ENCODE measurements at places on chromosomes 7 and 10.

GRCh38 chr7:99739699-99740572 lies 4.9 kb upstream of the CYP3A7 start:
- DNase-seq: no peak

- DNase-seq: no peak
Measured at GRCh38 chr10:8417631-8418030, 363.1 kb downstream of the GATA3 start.

DNA sequence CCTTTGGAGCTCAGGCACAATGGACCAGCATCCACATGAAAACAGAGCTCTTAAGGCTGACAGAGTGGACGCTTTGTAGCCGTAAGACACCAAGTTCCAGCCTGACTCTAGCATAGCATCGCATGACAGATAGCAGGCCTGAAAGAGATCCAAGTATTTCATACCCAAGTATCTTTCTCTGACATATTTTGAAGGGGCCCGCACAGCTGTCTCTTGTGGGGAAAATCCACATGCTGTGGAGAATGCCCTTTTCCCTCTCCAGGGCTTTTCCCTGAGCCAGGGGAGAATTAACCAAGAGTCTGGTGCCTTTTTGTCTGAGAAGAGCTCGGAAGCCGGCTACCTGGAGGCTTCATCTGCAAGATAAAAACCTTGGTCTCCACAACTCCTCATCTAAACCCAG lies 51.0 kb downstream of the CFAP46 start:
- no peak for DNase-seq

DNA sequence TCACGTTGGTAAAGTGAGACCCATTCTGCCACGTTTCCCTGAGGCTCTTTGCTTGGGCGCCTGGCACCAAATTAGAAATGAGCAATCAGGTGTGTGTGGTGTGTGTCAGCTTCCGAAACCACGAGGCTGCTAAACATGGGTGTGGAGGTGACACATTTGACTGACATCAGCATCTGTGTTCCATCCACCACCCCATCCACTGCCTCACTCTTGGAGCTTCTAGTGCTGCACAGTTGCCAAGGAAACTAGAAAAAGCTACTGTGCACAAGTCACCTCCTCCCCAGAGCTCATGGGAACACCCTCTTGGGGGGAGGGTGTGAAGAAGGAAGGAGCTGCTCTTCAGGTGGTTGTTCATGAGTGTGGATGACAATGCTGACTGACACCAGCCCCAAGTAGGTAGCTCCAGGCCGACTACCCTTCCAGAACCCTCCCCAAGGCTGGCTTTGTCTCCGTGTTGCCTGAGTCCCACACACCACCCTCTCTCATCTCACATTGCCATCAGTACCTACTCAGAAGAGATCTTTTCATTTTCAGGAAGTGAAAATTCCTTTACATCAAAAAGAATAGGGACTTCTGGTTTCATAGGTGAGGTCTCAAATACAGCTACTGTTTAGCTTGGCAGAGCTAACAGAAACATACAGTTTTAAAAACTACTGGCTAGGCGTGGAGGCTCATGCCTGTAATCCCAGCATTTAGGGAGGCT lies 152.2 kb downstream of the TMEM178B start:
- peak; percentile 41 for DNase-seq

DNA sequence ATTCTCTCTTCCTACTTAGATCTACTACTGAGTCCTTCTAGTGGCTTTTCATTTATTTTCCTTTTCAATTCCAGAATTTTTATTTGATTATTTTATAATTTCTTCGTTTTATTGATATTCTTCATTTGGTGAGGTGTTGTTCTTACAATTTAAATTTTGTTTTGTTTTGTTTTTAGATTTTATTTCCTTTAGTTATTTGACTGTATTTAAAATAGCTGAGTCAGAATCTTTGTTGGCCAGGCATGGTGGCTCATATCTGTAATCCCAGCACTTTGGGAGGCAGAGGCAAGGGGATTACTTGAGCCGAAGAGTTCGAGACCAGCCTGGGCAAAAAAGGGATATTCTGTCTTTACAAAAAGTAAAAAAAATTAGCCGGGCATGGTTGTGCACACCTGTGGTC lies 36.1 kb downstream of the AKAP9 start:
- no peak for DNase-seq

- no peak for DNase-seq
Measured at GRCh38 chr10:133353202-133353959, 4.4 kb downstream of the FUOM start.

DNA sequence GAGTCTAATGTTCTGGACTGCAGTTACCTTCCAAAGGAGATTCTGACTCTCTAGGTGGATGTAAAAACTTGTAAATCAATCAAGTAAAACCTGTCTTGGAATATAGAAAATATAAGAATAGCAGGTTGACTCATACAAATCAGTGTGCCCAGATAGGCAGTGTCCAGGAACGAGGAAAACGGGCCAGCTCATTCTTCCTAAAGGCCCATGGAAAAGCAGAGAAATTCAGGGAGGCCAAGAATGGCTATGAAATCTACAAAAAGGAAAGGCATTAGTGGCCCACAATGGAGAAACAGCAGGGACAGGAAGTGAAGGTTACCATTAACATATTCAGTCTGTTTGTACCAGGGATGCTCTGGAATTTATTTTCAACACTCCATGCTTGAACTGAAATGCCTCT lies 14.9 kb downstream of the GLI3 start:
- DNase-seq: no peak

GRCh38 chr10:61410353-61411070 lies 42.7 kb downstream of the TMEM26 start:
- no peak for DNase-seq

GRCh38 chr7:142372727-142373126 lies 114.9 kb upstream of the PRSS58 start:
- DNase-seq: no peak

DNA sequence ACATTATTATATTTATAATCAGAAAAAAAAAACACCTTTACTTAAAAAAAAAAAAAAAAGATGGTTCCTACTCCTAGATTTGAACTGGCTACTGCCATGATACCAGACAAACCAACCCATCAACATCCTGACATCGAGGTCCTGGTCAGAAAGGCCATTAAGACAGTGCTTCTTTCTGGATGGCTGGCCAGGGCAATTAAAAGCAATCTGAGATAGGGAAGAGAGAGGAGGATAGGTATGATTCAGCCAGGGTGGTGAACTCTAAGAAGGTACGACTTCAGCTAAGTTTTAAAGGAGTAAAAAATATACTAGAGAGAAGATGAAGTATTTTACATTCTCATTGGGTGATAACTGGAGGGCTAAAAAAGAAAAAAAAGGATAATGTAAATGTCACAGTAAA lies 139.0 kb downstream of the DOCK4 start:
- DNase-seq: no peak

DNA sequence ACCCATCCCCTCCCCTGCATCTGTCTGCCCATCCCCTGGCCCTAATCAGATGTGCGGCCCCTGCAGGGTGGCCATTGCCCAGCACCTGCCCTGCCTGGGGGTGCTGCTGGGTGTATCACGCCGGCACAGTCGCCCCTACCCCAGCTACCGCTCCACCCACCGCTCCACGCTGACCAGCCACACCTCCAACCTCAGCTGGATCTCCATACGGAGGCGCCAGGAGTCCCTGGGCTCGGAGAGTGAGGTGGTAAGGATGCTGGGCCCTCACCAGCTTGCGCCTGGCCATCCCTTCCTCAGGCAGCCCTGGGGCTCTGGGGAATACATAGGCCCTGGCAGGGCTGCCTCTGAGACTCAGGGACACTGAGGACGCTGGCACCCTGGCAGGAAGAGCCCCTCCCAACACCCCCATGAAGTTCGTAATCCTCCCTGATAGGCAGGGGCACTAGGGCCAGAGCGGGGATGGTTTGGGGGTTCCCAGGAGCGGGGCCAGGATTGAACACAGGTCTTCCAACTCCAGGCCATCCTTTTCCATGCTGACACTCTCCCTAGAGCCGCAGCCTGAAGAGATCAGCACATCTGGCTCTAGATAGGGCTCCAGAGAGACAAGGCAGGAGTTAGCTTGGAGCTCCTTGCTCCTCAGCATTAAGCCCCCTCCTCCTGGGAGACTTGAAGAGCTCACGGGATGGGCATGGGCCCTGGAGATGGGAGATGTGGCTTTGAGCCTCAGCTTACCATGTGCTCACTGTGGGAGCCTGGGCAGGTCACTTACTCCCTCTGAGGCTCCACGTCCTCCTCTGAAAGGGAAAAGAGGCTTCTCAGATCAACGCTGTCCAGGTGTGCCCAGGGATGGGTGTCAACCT lies 5.9 kb upstream of the LDB3 start:
- DNase-seq: no peak

- DNase-seq: peak; percentile 48
Measured at GRCh38 chr7:100079024-100079560, 2.4 kb downstream of the ZNF3 start.

DNA sequence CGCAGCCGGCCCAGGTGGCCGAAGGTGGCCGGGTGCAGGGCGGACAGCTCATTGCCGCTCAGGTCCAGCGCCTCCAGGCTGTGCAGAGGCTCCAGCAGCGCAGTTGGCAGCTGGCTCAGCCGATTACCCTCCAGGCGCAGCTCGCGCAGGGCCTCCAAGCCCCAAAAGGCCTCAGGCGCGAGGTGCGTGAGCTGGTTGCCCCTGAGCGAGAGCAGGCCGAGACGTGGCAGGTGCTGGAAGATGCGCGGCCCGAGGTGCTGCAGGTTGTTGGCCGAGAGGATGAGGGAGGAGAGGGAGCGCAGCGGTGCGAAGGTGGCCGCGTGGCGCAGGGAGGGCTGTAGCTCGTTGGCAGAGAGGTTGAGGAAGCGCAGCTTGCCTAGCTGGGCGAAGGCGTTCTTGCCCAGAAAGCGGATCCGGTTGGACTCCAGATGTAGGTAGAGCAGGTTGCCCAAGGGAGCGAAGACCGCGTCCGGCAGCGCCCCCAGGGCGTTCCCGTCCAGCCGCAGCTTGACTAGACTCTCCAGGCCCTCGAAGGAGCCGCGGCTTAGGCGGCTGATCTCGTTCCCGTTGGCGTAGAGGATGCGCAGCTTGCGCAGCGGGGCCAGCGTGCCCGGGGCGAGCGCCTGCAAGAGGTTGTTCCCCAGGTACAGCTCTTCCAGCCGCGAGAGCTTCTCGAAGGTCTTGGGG lies 923 bp downstream of the TRIL start:
- peak; percentile 32 for DNase-seq
